ENCODE measurements at places on chromosomes 6 and 20.

GRCh38 chr6:20575704-20576451 lies 41.6 kb downstream of the CDKAL1 start:
- no peak for DNase-seq

DNA sequence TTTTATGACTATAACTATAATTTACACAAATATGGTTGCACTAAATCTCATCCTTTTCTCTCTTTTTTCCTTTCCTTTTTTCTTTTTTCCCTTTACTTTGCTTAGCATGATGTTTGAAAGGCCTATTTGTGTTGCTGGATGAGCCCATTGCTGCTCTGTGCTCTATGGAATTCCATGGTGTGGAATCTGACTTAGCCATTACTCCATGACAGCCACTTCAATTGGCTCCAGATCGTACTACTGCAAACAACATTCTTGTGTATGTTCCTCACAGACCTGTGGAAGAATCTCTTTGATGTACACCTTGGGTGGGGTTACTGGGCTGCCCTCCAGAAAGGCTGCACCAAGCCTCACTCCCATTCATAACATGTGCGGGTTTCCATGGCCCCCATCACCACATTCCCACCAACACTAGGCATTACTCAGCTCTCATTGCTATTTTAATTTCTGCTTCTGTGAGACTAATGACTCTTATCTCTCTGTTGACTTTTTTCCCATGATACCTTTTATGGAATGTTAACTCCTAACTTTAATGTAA lies 979.0 kb downstream of the KIF16B start:
- no peak for DNase-seq

DNA sequence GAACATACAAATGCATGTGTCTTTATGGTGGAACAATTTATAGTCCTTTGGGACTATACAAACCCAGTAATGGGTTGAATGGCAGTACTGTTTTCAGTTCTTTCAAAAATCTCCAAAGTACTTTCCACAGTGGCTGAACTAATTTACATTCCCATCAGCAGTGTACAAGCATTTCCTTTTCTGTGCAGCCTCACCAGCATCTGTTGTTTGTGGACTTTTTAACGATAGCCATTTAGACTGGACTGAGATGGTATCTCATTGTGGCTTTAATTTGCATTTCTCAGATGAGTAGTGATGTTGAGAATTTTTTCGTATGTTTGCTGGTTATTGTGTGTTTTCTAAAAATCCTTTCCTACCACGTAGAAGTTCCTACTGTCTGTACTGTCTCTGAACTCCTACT lies 327.2 kb upstream of the ZFP64 start:
- no peak for DNase-seq

DNA sequence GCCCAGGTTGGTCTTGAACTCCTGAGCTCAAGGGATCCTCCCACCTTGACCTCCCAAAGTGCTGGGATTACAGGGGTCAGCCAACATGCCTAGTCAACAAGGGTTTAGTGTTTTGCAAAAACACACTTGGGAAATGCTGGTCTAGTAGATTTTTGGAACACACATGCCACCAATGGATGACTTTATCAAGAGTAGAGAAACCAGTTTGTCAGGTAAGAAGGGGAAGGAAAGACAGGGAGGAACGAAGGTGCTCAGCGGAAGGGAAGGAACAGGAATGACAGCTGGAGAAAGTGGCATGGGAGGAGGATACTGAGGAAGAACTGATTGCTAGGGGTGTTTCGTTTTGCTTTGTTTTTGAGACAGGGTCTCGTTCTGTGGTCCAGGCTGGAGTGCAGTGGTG lies 15.6 kb upstream of the SEC63 start:
- no peak for DNase-seq

- DNase-seq = no peak
Observed at GRCh38 chr6:100153636-100154275, 159.7 kb upstream of the MCHR2 start.

DNA sequence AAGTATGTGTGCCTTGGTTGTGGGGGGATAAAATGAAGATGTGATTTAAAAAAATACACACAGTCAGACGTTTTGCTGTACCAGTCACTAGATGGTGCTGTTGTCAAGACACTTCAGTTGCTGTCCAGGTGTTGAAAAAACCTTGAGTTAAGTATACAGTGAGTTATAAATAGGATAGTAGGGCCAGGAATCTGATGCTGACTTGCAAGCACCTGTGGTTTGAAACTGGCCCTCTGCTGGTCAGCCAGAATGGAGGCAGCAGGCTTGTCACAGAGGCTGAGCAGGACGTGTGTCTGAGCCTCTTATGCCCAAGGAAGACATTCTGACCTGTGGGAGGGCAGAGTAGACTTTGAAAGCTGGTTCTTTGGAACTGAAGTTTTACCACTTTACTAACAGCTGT lies 27.8 kb downstream of the RNF8 start:
- peak; percentile 54 for DNase-seq

DNA sequence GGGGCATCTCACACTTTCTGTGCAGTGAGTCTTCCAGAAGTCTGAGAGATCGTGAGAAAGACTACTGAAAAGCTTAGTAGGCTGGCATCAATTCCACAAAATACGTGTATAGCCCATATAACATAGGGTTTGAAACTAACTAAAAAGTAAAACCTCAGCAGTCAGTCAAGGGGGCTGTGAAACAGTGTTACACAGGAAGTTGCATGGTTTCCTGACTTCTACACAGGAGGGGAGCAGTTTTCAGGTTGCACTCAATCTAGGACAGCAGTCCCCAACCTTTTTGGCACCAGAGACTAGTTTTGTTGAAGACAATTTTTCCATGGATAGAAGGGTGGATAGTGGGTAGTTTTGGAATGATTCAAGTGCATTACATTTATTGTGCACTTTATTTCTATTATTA lies 4.7 kb upstream of the LY86 start:
- peak; percentile 47 for DNase-seq

DNA sequence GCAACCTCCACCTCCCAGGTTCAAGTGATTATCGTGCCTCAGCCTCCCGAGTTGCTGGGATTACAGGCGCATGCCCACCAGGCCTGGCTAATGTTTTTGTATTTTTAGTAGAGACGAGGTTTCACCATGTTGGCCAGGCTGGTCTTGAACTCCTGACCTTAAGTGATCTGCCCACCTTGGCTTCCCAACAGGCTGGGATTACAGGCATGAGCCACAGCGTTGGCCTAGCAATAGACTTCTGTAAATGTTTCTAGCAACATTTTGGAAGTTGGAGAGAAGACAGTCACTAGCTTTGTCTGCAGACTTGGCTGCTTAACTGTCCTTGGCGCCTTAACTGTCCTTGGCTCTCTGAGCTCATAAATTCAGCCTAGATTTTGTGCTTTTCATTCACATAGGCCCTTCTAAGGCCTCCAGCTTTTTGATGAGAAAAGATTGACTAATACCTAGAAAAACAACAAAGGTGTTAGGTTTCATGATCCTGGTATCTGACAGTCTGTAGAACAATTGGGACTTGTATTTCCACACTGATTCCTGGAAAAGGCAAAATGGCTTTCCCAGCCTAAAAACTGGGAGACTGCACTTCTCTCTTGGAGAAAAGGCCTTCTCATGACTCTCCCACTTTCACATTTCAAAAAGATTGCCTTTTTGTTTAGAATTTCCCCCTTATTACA lies 49.7 kb downstream of the OR2B2 start:
- no peak for DNase-seq

DNA sequence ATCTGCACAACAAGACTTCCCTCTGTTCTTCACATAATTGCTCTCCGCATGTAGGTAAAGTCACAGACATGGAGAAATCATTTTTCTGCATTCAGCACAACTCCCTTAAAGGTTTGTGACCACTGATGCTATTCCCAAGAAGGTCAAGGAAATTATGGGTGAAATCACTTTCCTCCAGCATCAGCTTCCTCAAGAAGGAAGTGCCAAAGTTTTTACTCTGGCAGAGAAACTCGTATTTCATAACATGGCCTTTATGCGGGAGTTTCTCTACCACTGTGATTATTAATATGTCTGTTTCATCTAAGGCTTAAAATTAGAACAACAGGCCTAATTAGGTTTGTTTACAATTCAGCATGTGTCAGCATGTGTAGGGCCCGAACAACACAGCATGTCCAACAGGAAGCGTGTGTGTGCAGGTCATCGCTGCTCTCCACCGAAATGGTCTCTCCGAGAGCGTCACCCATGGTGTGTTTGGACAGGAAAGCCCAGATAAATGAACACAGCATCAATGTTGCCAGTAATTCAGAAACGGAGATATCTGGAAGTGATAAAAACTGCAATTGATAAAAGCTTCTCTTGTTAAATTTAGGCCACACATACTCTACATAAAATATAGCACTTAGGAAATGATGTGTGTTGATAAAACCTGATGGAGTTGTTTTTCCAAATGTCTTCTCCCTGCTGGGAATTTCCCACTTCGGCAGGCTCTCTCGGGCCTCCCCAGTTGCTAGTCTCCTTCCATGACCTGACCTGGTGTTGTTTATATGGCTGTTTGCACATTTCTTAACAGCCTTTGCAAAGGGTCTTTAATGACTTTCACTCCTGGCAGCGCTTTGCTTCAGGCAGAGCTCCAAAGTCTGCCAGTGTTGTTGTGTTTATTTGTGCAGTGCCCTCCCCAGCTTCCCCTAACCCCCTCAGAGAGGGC lies 265.1 kb upstream of the CEP162 start:
- no peak for DNase-seq

- no peak for DNase-seq
Observed at GRCh38 chr20:42366626-42367025, 748.4 kb upstream of the CHD6 start.

- no peak for DNase-seq
Observed at GRCh38 chr20:2468581-2469407, 1.8 kb downstream of the SNRPB start.

- DNase-seq = no peak
Observed at GRCh38 chr6:108353853-108354252, 59.0 kb downstream of the AFG1L start.

- DNase-seq = no peak
Observed at GRCh38 chr20:57883761-57884160, 173.9 kb upstream of the PMEPA1 start.

GRCh38 chr6:135283926-135284325 lies 102.8 kb downstream of the MYB start:
- no peak for DNase-seq

- no peak for DNase-seq
Observed at GRCh38 chr20:11516448-11516847, 401.2 kb upstream of the BTBD3 start.

DNA sequence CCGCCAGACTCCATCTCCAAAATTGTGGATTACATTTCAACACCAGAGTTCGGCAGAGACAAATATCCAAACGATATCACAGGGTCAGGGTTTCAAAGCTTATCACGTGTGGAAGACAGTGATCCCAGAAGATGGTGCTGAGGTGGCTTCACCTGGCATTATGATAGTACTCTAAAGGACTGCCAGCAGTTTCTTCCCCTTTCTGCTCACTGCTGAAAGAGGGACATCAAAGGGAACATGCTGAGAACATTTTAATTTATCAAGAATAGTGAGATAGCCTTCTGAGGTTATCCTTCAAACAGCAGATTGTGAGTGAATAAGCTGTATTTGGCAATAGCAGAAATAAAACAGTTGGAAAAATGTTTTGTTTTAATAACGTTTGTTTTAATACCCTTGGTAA lies 79.7 kb downstream of the FIG4 start:
- DNase-seq = no peak

DNA sequence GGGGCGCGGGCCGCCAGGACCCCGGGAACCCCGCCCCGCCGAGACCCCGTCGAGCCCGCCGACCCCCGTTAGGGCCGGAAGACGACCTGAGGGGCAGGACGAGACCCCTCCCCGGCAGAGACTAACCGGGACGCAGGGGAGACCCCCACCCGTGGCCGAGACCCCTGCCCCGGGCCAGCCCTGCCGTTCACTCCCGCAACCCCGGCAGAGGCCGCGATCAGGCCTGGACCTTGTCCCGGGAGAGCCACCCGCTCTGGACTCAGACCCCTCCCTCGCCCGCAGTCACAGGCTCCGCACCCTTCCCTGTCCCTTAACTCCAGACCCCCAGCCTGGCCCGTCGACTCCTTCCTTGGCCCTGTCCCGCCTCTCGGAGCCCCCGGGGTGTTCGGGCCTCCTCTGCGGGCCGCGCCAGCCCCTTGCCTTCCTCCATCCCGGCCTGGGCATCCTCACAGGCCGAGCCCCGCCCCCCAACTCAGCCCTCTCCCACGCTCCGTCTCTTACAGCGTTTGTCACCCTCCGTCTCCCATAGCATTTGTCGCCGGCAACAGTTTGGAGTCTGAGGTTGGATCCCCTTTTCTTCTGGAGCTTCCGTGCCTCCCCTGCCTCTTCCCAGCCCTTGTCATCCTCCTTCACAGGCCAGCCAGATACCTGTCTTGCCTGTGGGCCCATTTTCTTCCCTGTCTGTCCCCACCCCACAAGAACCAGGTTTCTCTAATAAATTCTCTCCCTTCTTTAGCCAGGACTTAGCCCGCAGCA lies 569 bp downstream of the TCEA2 start:
- DNase-seq = no peak

GRCh38 chr20:54212226-54212625 lies 4.3 kb downstream of the PFDN4 start:
- DNase-seq = no peak

GRCh38 chr6:33118525-33119123 lies 42.8 kb downstream of the HLA-DPB1 start:
- DNase-seq = peak; percentile 63

GRCh38 chr6:81446509-81446908 lies 306.0 kb downstream of the TENT5A start:
- DNase-seq = no peak

DNA sequence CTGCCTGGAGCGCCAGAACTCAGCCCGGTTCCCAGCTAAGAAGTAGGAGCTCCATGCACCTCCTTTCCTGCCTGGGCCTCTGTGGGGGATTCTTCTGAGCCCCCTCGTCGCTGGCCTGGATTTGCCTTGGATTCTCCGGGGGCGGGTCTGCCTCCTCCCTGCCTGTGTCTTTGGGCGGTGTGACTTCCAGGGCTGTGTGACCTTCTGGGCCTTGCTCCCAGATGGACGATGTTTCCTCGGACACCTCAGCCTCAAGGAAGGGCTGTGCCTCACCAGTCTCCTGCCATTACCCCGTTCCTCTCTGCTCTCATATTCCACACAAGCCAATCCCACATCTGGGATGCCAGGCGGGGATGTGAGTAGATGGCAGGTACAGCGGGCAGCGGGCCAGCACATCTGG lies 76.8 kb downstream of the ERMARD start:
- DNase-seq = no peak

DNA sequence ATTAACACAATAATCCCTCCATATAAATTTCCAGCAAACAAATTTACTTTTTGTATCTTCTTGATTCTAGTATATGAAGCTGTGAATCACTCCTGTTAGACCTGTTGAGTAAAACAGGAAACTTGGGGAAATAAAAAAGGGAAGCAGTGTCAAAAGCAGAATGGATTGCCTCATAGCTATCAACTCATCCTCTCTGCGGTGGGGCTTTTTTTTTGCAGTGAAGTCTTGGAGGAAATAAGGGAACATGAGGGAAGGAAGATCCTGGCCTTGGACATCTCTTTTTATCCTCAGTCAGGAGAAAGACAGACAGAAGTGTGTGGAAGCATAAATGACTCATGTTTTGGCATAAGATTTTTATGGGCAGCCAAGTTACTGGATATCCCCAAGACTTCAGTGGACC lies 332.5 kb downstream of the TFAP2A start:
- DNase-seq = no peak

Data from activated CD4-positive, alpha-beta T cell treated with anti-CD3 and anti-CD28 coated beads, Interleukin-2, amount 10 ng/mL, durations not matched to agents 7 days and 5 days (primary cell).